ENCODE measurements at places on chromosomes 13 and 19.

DNA sequence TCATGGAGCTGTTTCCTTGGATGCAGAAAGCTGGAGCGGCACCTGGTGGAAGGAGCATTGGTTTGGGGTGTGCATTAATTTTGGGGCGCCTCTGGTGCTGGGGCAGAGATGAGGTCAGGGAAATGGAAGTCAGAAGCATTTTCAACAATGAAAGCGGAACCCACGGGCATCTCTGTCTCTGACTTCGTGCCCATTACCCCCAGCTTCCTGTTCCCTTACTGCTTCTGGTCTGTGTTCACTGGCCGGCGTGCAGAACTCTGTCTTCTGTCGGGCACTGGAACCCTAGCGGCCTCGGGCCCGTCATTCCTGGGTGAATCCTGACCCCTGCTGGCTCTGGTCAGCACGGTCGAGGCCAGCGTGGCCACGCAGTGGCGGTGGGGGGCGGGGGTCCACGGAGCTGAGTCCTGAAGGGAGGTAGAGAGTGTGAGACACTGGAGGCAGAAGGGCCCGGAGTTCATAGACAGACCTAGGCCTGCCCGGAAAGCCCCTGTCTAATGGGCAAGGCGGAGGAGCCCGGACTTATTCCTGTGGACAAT, 7.9 kb upstream of the LINGO3 start:
- no peak for DNase-seq

- DNase-seq = no peak
Measured at GRCh38 chr13:98214008-98214643, 37.1 kb upstream of the RNF113B start.

DNA sequence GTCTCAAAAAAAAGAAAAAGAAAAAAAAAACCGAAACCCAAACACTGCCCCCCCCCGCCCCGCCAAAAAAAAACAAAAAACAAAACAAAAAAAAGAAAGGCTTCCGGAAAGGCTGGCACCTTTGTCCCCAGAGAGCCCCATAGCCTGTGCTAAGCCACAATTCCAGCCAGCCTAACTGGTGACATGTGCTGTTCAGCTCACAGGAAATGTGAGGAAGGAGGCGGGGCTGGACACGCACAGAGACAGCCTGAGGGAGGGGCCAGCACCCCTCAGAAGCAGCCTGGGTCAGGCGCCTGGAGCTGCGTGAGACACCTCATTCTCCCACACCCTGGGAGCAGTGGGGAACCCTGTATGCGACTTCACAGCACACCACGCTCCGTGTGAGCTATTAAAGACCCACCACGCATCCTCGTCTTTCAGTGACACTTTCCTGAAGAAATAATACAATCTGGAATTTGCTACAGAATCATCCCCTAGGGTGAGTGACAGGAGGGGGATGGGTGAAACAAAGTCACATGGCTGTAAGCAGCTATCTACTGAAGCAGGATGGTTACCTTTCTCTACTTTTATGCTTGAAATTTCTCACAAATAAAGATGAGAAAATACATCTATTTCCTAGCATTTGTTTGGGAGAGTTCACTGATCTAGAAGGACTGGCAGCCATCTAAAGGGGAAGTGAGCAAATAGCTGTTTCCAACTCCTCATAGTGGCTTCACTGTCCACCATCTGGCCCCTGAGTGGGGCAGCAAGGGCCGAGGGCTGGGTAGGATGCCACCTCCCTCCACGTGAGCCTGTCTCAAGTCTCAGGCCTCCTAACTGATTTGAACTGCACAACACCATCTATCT, 12.3 kb upstream of the SLC35E1 start:
- DNase-seq = peak; percentile 87

DNA sequence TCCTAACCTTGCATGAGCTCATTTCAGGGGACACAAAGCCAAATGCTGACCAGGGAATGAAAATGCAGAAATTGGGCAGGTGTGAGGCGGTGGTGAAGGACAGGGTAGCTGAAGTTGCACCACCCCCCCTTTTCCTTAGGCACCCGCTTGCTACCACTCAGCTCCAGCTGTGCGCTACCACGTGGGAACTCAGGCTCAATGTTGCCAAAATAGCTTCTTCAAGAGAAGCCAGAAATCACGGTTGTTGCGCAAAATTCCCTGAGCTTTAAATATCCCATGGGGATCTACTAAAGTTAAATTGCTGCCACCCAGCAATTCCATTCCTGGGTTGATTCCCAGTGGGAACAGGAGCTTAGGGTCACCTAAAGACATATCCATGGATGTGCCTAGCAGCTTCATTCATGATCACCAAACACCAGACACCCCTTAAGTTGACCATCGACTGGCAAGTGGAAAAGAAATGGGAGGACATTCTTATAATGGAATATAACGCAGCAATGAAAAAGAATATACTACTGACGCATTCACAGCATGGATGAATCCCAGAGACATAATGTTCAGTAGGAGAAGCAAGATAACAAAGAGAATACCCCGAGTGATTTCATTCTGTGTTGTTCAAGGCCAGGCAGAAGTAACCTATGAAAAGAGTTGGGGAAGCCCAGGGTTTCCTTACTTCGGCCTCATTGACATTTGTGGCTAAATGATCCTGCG, 12.8 kb upstream of the ADGRL1 start:
- DNase-seq = no peak

GRCh38 chr19:40590464-40591265, 10.5 kb upstream of the LTBP4 start:
- DNase-seq = no peak

DNA sequence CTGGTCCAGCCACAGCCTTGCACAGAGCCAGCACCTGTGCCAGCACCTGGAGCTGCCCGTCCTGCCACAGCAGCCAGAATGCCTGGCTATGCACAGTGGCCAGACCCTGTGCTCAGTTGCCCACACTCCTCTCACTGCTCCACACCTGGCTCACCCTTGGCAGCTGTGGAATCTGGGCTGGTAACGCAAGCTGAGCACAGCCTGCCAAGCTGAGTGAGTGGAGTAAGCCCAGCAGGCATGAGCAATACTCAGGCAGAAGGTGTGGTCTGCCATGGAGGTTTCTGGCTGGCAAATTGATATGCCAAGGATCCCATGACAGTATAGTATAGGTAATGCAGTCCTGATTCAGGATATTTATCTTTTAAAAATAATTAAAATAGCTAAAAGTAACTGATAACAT, 122.2 kb downstream of the PCDH9 start:
- no peak for DNase-seq

DNA sequence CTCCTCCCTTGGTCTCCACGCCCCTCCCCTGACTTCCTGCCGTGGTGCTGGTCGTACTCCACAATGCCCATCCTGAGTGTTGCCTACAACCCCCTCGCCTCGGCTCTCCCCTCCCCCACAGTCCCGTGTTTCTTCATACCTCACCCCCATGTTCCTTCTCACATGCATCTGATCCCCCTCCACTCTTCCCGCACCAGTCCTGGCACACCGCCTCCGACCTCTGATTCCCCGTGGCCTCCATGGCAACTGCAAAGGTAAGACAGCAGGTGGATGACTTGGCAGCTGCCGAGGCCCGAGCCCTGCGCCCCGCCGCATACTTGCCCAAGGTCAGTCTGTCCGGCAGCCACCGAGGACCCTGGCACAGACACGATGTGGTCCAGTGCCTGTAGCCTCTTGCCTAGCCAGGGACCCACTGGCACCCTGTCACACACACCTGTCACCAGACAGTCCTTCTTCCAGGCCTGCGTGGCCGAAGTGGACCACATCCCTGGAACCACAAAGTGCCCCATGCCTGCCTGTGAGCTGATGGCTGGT, 16.1 kb upstream of the SDHAF1 start:
- DNase-seq = no peak

GRCh38 chr13:78657699-78658629, 991 bp downstream of the OBI1 start:
- DNase-seq = no peak

DNA sequence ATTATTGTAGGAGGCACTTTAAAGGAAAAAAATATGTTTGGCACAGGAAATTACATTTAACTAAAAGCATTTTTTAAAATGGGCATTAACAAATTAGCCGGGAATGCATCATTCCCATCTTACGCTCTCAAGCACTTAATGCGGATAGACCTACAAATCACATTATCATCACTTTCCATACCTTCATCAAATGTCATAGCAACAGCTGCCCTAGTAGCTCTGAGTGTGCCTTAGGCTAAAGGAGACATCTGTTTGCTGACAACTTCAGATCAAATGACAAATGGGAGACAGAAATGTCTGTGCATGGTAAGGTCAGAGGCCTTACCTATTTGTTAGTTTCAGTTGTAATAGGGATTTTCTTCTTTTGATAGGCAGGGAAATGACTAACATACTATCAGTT, 773.2 kb upstream of the SLC10A2 start:
- DNase-seq = no peak

DNA sequence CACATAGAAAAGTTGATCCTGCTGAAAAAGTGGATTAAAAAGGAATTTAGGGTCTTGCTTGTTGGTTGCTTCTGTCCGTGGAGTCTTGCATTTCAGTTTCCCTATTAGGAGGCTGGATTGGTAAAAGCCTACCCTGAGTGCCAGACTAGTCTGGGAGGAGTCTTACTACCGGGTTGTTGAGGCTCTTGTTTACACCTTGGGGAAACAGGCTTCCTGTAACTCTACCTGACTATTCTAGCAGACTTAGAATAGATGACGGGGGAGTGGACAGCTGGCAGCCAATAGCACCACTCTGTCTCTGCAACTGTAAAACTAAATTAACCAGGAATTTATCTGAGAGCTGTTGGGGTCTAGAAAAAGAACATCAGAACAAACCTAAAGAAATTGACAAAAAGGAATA, 11.3 kb upstream of the MPHOSPH8 start:
- no peak for DNase-seq

DNA sequence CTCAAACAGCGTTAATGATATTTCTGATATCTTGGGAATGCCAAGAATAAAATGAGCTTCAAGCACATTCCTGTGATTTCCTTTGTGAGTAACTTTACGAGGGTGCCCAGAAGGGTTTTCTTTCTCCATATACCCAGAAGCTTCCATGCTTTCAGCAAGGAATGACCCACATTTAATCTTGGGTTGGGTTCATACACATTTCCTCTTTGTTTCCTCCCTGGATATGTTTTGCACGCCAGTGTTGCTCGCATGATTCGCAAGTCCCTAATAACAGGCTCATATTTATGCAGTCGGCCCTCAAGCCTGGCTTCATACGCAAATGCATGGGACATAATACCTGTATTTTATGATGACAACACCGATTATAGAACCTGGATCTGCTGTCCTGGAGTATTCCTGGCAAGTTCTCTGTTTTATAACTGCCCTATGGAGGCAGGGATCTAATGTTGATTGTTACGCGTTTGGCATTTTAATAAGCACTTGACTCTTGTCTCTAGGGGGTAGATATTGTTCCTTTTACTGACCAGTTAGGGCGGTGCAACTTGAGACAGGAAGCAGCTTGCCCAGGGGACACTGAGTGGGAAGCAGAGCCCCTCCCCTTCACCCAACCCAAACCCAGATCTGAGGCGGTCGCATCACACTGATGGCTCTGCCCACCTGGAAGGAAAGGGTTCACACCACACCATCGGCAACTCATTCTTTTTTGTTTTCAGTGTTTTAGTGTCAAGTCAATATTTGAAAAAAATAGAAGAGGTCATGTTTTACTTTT, 220.4 kb upstream of the SOX1 start:
- DNase-seq = no peak

- DNase-seq = no peak
Measured at GRCh38 chr19:40799558-40800338, 757 bp downstream of the EGLN2 start.

GRCh38 chr19:21221693-21222092, 79.9 kb downstream of the ZNF431 start:
- DNase-seq = no peak

DNA sequence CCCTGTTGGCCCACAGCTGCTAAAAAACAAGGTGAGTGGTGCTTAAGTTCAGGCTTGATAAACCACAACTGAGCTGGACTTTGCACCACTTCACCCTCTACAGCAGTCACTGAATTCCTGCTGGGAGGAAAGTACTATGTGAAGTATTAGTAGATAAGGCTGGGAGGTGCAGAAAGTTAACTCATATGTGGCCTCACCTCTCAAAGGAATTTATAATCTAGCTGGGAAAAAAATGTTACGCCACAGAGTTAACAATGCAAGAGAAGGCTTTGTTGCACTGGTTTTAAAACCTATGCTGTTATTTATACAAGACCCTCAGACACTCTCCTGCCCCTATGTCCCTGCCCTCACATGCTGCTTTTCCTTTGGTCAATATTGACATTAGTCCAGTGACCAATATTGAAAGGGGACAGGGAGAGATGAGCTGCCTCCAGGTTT, 60.9 kb downstream of the LIG4 start:
- DNase-seq = no peak

DNA sequence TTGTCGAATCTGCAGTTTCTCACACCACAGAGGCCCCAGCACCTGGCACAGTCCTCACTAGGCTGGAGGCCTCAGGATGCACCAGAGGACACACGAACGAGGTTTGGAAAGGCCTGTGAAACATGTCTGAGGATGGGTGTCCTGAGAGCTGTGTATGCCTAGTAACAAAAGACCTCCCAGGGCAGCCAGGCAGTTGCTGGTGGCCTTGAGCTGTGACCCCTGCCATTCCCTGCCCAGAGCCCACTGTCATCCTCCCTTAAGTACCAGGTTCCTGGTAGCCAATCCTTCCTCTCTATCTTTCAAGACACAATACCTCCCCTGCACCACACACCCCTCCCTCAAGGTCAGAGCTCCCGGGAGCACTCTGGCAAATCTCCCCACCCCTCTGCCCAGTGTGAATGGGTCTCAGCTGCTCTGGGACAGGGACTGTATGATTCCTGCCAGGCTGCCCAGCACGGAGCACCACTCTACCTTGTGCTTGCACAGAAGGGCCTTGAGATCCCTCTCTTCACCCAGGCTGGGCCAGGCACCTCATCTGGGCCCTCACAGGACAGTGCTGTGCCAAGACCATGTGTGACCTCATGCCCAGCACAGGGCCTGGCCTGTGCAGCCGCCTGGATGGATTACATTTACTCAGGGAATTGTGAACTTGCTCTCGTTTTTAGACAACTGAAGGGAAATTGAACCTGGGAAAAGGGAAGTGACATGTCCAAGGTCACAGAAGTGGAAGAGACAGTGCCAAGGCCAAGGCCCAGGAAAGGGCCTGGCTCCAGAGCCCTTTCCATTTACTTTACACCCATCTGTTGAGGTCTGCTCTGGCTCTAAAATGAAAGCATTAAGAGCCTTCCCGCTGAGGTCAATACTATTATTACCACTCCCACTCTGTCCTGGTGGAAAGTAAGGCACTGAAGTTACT, 2.2 kb downstream of the ZNF787 start:
- DNase-seq = no peak

- no peak for DNase-seq
Measured at GRCh38 chr13:22227895-22228294, 557.0 kb downstream of the FGF9 start.

DNA sequence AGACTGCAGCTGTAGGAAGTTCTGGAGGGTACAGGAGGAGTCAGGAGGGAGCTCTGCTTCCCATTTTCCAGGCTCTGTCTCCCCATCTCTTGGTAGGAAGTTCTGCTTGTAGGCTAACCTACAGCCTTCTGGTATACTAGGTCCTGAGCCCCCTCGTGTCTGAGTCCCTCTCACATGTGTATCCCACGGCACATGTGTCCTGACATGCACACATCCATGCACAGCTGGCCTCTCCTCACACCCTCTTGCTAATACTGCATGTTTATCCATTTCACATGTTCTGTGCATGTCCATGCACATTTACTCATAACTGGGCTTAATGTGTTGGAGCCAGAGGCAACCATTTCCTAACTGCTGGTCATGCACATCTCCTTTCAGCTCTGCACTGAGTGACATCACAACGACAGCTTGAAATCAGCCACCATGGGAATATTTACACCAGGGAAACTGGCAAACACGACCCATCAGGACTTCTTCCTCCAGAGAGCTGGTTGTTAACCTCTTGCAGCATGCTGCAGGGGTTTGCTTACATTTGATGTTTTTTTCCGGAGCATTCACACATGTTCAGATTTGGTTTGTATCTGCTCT, 3.0 kb downstream of the CD209 start:
- DNase-seq = no peak

- no peak for DNase-seq
Measured at GRCh38 chr13:113970810-113971470, 2.9 kb downstream of the C13orf46 start.

Measured in memory B cell (primary cell).